ENCODE measurements at places on chromosomes 3 and 15.

- no peak for DNase-seq
- H3K27me3 ChIP-seq = peaks cover 5% of the 10 kb centered on the region
- H3K27ac ChIP-seq = no peak overlapping the region
- no peaks in the 10 kb centered on the region for H3K4me1 ChIP-seq
- H3K36me3 ChIP-seq = no peaks in the 10 kb centered on the region
Observed at GRCh38 chr3:25513642-25514266, 85.7 kb downstream of the RARB start.

DNA sequence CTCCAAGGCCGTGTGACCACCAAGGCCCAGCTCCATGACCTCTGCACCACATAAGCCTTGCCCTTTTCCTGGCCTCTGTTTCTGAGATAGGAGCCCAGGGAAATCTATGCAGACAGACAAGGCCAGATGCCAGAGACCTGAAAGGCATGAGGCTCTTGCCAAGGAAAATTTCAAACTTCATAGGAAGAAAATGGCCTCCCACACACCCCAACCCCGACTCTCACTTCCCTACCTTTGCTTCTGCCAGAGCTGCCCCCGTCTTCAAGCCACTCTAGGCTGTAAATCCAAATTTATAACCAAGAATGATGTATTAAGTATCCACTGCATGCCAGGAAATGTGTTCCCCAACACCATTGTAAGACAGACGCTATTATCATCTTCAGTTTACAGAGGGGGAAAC lies 65.5 kb upstream of the HRH1 start:
- DNase-seq = no peak
- H3K36me3 ChIP-seq = no peaks in the 10 kb centered on the region
- H3K27me3 ChIP-seq = peaks cover 2% of the 10 kb centered on the region
- H3K4me3 ChIP-seq = no peak overlapping the region

DNA sequence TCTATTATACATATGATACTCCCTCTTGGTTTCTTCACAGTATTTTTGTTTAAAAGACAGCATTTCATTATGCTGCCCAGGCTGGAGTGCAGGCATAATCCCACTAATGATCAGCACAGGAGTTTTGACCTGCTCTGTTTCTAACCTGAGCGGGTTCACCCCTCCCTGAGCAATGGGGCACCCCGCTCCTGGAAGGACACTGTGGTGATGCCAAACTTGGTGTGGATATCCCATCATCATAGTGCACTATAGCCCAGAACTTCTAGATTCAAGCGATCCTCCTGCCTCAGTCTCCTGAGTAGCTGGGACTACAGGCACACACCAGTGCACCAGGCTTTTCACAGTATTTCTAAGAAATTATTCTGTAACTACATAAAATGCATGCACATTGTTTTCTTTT lies 14.9 kb downstream of the COLQ start:
- DNase-seq = no peak
- no peaks in the 10 kb centered on the region for H3K4me1 ChIP-seq
- no peaks in the 10 kb centered on the region for H3K36me3 ChIP-seq
- no peak overlapping the region for H3K27ac ChIP-seq
- no peaks in the 10 kb centered on the region for H3K27me3 ChIP-seq

DNA sequence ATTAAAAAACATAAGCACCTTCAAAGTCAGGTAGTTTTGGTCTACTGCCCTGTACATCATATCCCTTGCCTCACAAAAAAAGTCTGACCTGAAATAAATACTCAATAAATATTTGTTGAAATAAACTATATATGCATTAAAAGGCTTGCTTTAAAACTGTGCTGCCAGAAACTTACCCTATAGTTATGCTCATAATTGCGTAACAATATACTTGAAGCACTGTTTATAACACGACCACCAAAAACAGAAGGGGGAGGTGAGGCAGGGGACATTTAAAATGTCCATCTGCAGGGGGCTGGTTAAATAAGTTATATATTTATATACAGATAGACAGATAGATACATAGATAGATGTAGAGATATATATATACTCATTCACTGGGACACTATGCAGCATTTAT lies 549.5 kb downstream of the MAGI1 start:
- no peak for DNase-seq
- H3K36me3 ChIP-seq = no peaks in the 10 kb centered on the region
- peaks cover 2% of the 10 kb centered on the region for H3K27me3 ChIP-seq

- H3K4me3 ChIP-seq = no peak overlapping the region
- H3K27me3 ChIP-seq = no peaks in the 10 kb centered on the region
- DNase-seq = no peak
- no peaks in the 10 kb centered on the region for H3K4me1 ChIP-seq
- H3K27ac ChIP-seq = no peak overlapping the region
Observed at GRCh38 chr3:1979961-1980615, 118.6 kb upstream of the CNTN4 start.

GRCh38 chr3:65048151-65048550 lies 360.4 kb upstream of the ADAMTS9 start:
- no peaks in the 10 kb centered on the region for H3K36me3 ChIP-seq
- H3K27me3 ChIP-seq = no peaks in the 10 kb centered on the region
- H3K4me1 ChIP-seq = no peaks in the 10 kb centered on the region

GRCh38 chr15:79233236-79233635 lies 49.3 kb upstream of the ANKRD34C start:
- H3K27ac ChIP-seq = no peak overlapping the region
- no peak for DNase-seq
- H3K27me3 ChIP-seq = peaks cover 14% of the 10 kb centered on the region
- H3K4me1 ChIP-seq = no peaks in the 10 kb centered on the region
- H3K36me3 ChIP-seq = no peaks in the 10 kb centered on the region

GRCh38 chr3:182904164-182904563 lies 76.2 kb downstream of the DCUN1D1 start:
- H3K4me3 ChIP-seq = no peak overlapping the region
- H3K27me3 ChIP-seq = no peaks in the 10 kb centered on the region
- H3K36me3 ChIP-seq = peaks cover 19% of the 10 kb centered on the region
- no peak for DNase-seq
- peaks cover 2% of the 10 kb centered on the region for H3K4me1 ChIP-seq
- H3K27ac ChIP-seq = no peak overlapping the region

DNA sequence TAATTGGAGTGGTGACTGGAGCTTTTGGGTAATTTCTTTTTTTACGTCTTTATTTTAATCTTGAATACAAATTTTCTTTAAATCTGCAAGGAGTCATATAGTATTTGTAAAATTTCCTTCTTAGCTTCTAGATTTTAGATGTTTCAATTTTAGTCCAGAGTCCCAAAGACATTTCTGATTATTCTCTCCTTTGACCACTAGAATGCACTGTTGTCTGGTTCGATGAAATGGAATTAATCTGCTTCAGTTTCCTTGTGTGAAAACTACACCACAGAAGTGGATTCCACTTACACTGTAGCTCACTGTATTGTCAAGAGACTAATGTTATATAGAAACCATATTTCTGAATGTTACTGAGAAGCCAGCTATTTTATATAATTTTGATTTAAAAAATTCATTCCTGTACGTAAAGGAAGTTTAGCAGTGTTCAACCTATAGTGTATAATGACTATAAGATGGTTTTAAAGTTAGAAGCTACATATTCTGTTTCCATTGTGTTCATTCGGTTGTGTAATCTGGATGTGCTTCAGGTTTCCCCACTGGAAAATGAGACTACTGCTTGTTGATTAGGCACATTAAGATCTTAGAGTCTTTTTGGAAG lies 6.1 kb downstream of the GRAMD1C start:
- no peaks in the 10 kb centered on the region for H3K4me1 ChIP-seq
- no peak overlapping the region for H3K4me3 ChIP-seq
- no peak for DNase-seq
- H3K27ac ChIP-seq = no peak overlapping the region
- H3K27me3 ChIP-seq = no peaks in the 10 kb centered on the region

- H3K27me3 ChIP-seq = peaks cover 13% of the 10 kb centered on the region
- no peak for DNase-seq
- H3K4me1 ChIP-seq = no peaks in the 10 kb centered on the region
- no peak overlapping the region for H3K27ac ChIP-seq
- no peak overlapping the region for H3K4me3 ChIP-seq
Observed at GRCh38 chr3:10823516-10823818, 7.4 kb downstream of the SLC6A11 start.

DNA sequence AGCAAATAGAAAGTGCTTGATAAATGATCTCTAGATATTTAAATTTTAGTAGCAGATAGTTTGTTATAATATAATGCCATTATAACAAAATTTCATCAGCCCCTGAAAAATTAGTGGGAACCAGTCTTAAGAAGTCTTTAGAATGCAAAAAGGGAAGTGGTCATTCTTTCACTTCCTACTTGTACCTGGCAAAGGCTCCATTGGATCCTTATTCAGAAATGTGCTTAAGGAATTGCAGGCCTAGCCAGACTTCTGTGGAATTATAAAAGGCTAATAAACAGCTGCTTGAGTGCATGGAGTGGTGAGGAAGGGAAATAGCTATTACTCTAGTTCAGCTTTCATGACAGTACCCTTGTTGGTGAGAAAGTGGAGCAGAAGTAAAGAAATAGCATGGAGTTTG lies 24.2 kb downstream of the PPM1L start:
- no peak overlapping the region for H3K4me3 ChIP-seq
- peaks cover 2% of the 10 kb centered on the region for H3K4me1 ChIP-seq
- H3K27me3 ChIP-seq = no peaks in the 10 kb centered on the region
- no peaks in the 10 kb centered on the region for H3K36me3 ChIP-seq

DNA sequence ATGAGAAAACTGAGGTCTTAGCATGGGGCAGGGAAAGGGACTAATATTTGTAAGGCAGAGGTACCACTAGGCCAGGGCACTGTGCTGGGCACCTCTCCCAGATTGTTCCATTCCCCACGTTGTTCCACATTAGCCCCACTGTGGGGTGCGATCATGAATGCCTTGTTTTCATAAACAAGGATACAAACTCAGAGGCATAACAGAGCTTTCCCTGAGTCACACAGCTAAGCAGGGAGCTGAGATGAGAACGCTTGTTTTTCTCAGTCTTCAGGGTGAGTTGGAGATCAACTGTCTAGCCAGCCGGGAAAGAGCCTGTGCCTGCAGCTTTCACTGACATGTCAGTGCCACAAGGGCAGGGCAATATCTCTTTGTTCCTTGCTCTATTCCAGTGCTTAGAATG lies 47.9 kb upstream of the ITGA11 start:
- no peaks in the 10 kb centered on the region for H3K36me3 ChIP-seq
- H3K4me1 ChIP-seq = no peaks in the 10 kb centered on the region
- H3K4me3 ChIP-seq = no peak overlapping the region
- DNase-seq = no peak
- no peak overlapping the region for H3K27ac ChIP-seq

DNA sequence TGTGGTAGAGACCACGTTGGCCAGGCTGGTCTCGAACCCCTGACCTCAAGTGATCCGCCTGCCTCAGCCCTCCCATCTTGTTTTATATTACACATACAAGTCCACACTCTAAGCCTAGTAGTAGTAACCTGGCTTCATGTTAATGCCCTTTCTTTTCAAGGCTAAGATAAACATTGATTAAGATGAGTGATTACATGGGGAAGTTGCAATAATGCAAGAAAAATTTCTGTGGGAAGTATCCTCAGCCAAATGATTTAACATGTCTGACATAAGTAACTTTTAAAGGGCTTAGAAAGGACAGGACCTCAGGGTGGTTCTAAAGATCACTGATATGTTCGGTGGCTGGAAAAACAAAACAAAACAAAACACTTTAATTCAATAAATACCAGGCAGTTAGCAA lies 72.1 kb downstream of the SFMBT1 start:
- no peak overlapping the region for H3K27ac ChIP-seq
- H3K4me1 ChIP-seq = peaks cover 15% of the 10 kb centered on the region
- no peak for DNase-seq
- H3K36me3 ChIP-seq = no peaks in the 10 kb centered on the region

GRCh38 chr3:197431346-197431910 lies 124.3 kb downstream of the BDH1 start:
- peaks cover 21% of the 10 kb centered on the region for H3K4me1 ChIP-seq
- peaks cover 15% of the 10 kb centered on the region for H3K27me3 ChIP-seq
- no peak overlapping the region for H3K27ac ChIP-seq
- DNase-seq = no peak

DNA sequence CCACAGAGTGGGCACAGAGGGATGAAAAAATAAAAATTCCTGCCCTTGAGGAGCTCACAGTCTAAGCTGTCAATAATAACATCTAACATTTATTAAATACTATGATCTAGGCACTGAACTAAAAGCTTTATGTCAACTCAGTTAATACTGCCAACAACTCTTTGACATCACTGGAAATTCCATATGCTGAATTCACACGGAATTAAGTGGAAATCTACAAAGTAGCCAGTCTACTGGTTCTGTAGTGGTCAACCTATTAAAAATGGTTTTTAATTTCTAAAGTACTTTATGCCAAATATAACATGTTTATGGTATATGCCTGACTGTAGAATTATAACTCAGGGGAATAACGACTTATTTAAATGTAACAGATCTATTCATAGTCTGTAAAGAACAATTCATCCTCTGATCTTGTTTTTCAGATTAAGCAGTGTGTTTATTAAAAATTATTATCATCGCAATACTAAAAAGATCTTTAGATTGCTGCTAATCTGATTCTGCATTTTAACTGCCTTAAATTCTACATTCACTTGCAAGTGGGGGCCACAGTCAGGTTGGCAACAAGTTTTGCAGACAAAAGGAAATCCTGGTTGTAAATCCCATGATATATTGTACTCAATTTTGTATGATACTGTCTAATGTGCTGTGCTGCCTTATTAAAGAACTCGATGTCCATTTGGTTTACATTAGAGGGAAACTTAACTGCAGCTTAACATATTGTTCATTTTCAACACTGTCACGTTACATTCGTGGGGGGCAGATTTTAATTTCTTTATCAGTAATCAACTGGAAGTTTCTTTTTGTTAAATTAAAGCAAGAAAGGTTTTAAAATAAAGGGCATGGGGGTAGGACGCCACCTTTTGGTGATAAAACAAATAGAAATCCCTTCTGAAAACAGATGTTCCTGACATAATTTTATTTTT lies 2.6 kb upstream of the FOXP1 start:
- DNase-seq = peak; percentile 38
- H3K36me3 ChIP-seq = peaks cover 5% of the 10 kb centered on the region
- peaks cover 38% of the 10 kb centered on the region for H3K4me1 ChIP-seq
- no peak overlapping the region for H3K4me3 ChIP-seq

- no peaks in the 10 kb centered on the region for H3K27me3 ChIP-seq
- H3K36me3 ChIP-seq = no peaks in the 10 kb centered on the region
- DNase-seq = no peak
- no peak overlapping the region for H3K4me3 ChIP-seq
Observed at GRCh38 chr3:65318231-65318630, 630.4 kb upstream of the ADAMTS9 start.

GRCh38 chr15:87858651-87859050 lies 397.9 kb downstream of the NTRK3 start:
- DNase-seq = no peak
- no peak overlapping the region for H3K4me3 ChIP-seq
- H3K27ac ChIP-seq = no peak overlapping the region
- no peaks in the 10 kb centered on the region for H3K36me3 ChIP-seq
- no peaks in the 10 kb centered on the region for H3K4me1 ChIP-seq

- H3K27ac ChIP-seq = no peak overlapping the region
- no peaks in the 10 kb centered on the region for H3K4me1 ChIP-seq
- H3K4me3 ChIP-seq = no peak overlapping the region
- no peaks in the 10 kb centered on the region for H3K36me3 ChIP-seq
- no peaks in the 10 kb centered on the region for H3K27me3 ChIP-seq
Observed at GRCh38 chr15:25178835-25179672, 224.3 kb downstream of the SNRPN start.

Measured in activated CD4-positive, alpha-beta T cell treated with anti-CD3 and anti-CD28 coated beads for 36 hours (primary cell).